Ascending aorta (tissue), 2 donors: ENCODE measurements at places on chromosomes 1 and 21. TPM values are rescaled to one million over a fixed set of nuclear protein-coding genes. Genes with fewer than 3 reads are reported as not detected.

- H3K4me3 ChIP-seq: no peak overlapping the region
- no peak overlapping the region for H3K27ac ChIP-seq
- no peaks in the 10 kb centered on the region for H3K4me1 ChIP-seq
- H3K27me3 ChIP-seq: no peaks in the 10 kb centered on the region
- no peaks in the 10 kb centered on the region for H3K36me3 ChIP-seq
- no peak for DNase-seq
Measured at GRCh38 chr1:163442895-163443294, 121.1 kb downstream of the NUF2 start.

GRCh38 chr1:183778568-183779433 is 26.1 kb upstream of the RGL1 start:
- H3K4me3 ChIP-seq: no peak overlapping the region
- H3K27me3 ChIP-seq: no peaks in the 10 kb centered on the region
- no peak overlapping the region for H3K27ac ChIP-seq
- no peaks in the 10 kb centered on the region for H3K36me3 ChIP-seq
- H3K4me1 ChIP-seq: no peaks in the 10 kb centered on the region
- no peak for DNase-seq

DNA sequence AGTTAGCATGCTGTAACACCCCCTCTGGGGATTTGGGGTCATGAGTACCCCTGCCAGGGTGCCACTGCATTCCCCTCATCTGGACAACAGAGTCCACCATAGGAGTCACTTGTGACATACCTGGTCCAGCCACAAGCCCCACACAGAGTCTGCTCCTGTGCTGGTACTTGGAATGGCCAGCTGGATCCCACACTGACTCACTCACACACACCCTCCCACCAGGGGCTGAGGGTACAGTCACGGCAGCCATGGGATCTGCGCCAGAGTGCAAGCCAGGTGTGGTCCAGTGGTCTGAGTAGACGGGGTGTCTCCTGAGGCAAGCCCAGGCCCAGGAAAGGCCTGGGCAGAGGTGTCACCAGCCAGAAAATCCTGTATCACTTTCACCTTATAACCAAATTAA is 67.7 kb downstream of the MRPL39 start:
- no peaks in the 10 kb centered on the region for H3K27me3 ChIP-seq
- H3K27ac ChIP-seq: no peak overlapping the region
- no peak overlapping the region for H3K4me3 ChIP-seq
- H3K36me3 ChIP-seq: no peaks in the 10 kb centered on the region

- H3K27ac ChIP-seq: no peak overlapping the region
- H3K4me3 ChIP-seq: no peak overlapping the region
- DNase-seq: no peak
- no peaks in the 10 kb centered on the region for H3K36me3 ChIP-seq
Measured at GRCh38 chr1:98737835-98738234, 76.3 kb downstream of the SNX7 start.

SLC25A34 gene
- total RNA-seq: 5.7 TPM

DNA sequence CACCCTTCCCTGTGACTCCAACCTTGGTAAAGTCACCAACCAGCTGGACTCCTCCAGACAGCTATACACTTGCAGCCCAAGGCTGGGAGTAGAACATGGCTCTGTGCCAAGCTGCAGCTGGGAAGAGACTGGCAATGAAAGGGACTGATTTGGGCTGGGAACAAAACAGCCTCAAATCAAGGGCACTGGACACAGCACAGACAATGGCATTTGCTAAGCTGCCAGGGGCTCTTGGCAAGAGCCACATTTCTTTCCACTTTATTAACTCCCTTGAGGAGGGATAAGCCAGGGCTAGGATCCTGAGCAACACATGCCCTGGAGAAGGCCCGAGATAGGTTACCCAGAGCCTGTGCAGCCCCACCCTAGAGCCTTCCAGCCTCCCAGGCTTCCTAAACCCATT is 12.0 kb downstream of the SYT11 start:
- no peak overlapping the region for H3K4me3 ChIP-seq
- H3K4me1 ChIP-seq: peaks cover 12% of the 10 kb centered on the region
- no peaks in the 10 kb centered on the region for H3K27me3 ChIP-seq
- peak overlapping the region; percentile 31 for H3K27ac ChIP-seq
- peaks cover 12% of the 10 kb centered on the region for H3K36me3 ChIP-seq
- DNase-seq: no peak

LAD1 gene
- total RNA-seq: 0.43 TPM

OLFM3 gene
- not detected for total RNA-seq

DNA sequence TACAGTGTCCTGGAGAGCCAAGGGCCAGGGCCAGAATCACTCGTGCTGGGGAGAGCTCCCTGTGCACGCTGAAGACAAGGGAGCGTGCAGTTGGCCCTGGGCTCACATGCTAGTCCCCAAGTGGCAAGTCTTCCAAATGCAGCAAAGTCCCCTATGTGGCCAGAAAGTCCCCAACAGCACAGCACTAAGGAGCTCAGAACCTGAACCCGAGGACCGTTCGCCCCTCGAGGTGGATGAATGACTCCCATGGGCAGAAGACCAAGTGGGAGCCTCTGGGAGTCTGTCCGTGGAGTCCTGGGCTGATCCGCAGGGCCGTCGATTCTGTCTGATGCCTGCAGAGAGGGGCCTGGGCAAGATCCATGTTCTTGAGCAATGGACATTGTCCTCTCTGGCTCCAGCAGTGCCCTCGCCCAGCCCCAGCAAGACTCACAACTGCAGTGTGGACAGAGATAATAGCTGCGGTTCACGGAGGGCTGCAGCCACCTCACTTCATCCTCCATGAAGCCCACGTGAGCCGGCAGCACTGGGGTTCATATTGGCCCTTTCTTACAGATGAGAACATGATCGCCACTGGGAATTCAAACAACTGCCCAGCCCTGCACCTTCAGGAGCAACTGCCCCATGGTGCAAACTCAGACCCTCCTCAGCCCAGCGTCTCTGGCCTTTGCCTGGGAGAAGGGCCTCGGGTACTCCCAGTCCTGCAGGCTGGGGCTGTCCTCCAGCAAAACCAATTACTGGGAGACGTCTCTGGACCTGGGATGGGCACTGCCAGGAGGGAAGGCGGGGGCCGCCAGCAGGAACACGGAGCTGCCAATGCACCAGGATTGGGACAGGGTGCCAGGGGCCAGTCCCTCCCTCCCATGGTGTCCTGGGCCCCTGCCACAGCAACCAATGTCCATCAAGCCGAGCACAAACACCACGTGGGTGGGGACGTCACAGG is 243.7 kb downstream of the NPHP4 start:
- H3K4me3 ChIP-seq: no peak overlapping the region
- no peak for DNase-seq
- H3K27me3 ChIP-seq: no peaks in the 10 kb centered on the region
- H3K4me1 ChIP-seq: no peaks in the 10 kb centered on the region

DNA sequence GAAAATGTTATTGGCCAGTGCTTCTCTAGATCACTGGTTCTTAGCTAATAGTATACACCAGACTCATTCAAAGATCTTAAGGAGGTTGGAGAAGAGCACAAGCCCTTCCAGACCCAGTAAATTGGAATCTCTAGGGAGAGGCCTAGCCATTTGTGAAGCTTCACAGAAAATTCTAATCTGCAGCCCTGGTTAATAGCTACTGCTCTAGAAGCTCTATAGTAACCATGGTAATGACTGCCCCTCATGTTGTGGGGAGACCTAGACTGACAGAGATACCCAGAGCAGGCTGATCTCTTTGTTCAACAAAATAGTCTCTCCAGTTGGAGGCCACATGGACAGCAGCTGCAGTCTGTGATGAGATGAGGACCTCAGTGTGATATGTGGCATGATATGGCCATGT is 31.7 kb downstream of the ARID1A start:
- H3K4me3 ChIP-seq: no peak overlapping the region
- H3K27me3 ChIP-seq: no peaks in the 10 kb centered on the region
- peaks cover 21% of the 10 kb centered on the region for H3K36me3 ChIP-seq
- H3K27ac ChIP-seq: no peak overlapping the region

ZNF697 gene
- total RNA-seq: 0.11 TPM

- H3K4me3 ChIP-seq: no peak overlapping the region
- H3K27me3 ChIP-seq: no peaks in the 10 kb centered on the region
- H3K36me3 ChIP-seq: no peaks in the 10 kb centered on the region
- H3K4me1 ChIP-seq: no peaks in the 10 kb centered on the region
- no peak for DNase-seq
Measured at GRCh38 chr1:56562891-56563452, 16.4 kb downstream of the PLPP3 start.

- no peaks in the 10 kb centered on the region for H3K36me3 ChIP-seq
- H3K27me3 ChIP-seq: no peaks in the 10 kb centered on the region
- H3K4me1 ChIP-seq: no peaks in the 10 kb centered on the region
- no peak overlapping the region for H3K27ac ChIP-seq
- no peak overlapping the region for H3K4me3 ChIP-seq
Measured at GRCh38 chr1:168601051-168601450, 24.6 kb downstream of the XCL1 start.

FBLIM1 gene
- total RNA-seq: 641 TPM

DNA sequence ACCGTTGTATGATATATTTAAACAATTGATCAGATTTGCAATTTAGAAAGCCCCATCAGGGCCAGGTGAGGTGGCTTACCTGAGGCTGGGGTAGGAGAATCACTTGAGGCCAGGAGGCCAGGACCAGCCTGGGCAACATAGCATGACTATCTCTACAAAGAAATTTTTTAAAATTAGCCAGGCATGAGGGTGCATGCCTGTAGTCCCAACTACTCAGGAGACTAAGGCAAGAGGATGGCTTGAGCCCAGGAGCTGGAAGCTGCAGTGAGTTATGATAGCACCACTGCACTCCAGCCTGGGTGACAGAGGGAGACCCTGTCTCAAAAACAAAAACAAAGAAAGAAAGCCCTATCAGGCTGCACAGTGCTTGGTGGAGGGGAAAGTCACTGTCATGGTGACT is 159.9 kb upstream of the RAB4A start:
- no peak for DNase-seq
- H3K36me3 ChIP-seq: no peaks in the 10 kb centered on the region
- peak overlapping the region; percentile 88 for H3K27ac ChIP-seq
- no peaks in the 10 kb centered on the region for H3K27me3 ChIP-seq

TCHH gene
- total RNA-seq: not detected

DNA sequence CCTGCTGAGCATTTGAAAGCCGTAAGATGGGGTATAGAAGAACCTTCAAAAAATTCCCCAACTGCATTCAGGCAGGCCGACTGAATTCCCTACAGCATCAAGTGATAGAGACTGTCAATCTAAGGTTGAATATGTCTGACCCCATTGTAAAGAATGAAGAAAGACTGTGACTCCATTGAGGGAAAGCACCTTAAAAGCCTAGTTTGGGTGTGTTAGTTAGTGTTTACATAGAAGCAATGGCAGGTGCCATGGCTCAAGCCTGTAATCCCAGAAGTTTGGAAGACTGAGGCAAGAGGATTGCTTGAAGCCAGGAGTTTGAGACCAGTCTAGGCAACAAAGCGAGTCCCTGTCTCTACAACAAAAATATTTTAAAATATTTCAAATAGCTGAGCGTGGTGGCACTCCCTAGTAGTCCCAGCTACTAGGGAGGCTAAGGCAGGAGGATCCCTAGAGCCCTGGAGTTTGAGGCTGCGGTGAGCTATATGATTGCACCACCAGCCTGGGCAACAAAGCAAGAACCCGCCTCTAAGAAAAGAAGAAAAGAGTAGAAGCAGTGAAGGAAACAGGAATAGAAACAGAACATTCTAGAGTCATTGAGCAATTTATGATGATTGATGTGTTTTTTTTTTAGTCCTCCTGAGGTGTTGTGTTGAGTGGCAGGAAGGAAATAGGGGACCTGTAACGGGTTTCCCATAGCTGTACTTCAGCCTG is 15.4 kb downstream of the POLR3GL start:
- peaks cover 36% of the 10 kb centered on the region for H3K4me1 ChIP-seq
- peak; percentile 76 for DNase-seq
- no peaks in the 10 kb centered on the region for H3K27me3 ChIP-seq

GRCh38 chr21:38273745-38274542 is 17.2 kb downstream of the KCNJ15 start:
- H3K27ac ChIP-seq: no peak overlapping the region
- no peak overlapping the region for H3K4me3 ChIP-seq
- no peaks in the 10 kb centered on the region for H3K27me3 ChIP-seq
- peaks cover 5% of the 10 kb centered on the region for H3K4me1 ChIP-seq
- no peaks in the 10 kb centered on the region for H3K36me3 ChIP-seq
- no peak for DNase-seq

- no peak overlapping the region for H3K4me3 ChIP-seq
- no peak for DNase-seq
- peaks cover 18% of the 10 kb centered on the region for H3K36me3 ChIP-seq
- no peak overlapping the region for H3K27ac ChIP-seq
- H3K27me3 ChIP-seq: no peaks in the 10 kb centered on the region
Measured at GRCh38 chr1:170032531-170033280, 41.8 kb downstream of the KIFAP3 start.

LCE3D gene
- total RNA-seq: not detected

TCHHL1 gene
- total RNA-seq: not detected

OR2T29 gene
- not detected for total RNA-seq

TRIM45 gene
- total RNA-seq: 1.9 TPM

PRELP gene
- 142 TPM for total RNA-seq

GRCh38 chr1:205627956-205628355 is 3.9 kb downstream of the ELK4 start:
- H3K4me1 ChIP-seq: no peaks in the 10 kb centered on the region
- H3K4me3 ChIP-seq: no peak overlapping the region
- peaks cover 4% of the 10 kb centered on the region for H3K36me3 ChIP-seq
- no peaks in the 10 kb centered on the region for H3K27me3 ChIP-seq
- DNase-seq: no peak
- H3K27ac ChIP-seq: no peak overlapping the region

DNA sequence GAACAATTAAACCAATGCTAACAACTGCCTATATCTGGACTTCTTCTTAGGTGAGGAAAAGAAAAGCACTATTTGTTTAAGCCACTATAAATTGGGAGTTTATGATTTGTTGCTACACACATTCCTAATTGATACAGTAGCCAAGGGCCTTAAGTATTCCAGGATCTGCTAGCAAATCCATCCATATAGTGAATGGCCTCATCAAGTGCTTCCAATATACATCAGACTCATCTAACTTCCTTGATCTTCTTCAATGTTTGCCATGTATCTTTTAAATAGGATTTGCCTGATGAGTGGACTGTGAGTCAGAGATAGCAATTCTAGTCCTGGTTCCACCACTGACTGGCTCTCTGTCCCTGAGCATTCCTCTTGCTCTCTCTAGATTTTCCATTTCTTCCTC is 430.2 kb downstream of the OMA1 start:
- H3K36me3 ChIP-seq: no peaks in the 10 kb centered on the region
- no peak overlapping the region for H3K4me3 ChIP-seq
- no peaks in the 10 kb centered on the region for H3K4me1 ChIP-seq
- no peak overlapping the region for H3K27ac ChIP-seq
- no peak for DNase-seq

GRCh38 chr1:94055459-94056122 is 65.4 kb downstream of the ABCA4 start:
- H3K4me3 ChIP-seq: no peak overlapping the region
- H3K4me1 ChIP-seq: no peaks in the 10 kb centered on the region
- no peak for DNase-seq
- H3K36me3 ChIP-seq: no peaks in the 10 kb centered on the region
- no peaks in the 10 kb centered on the region for H3K27me3 ChIP-seq
- H3K27ac ChIP-seq: no peak overlapping the region

BEST4 gene
- total RNA-seq: not detected

DNA sequence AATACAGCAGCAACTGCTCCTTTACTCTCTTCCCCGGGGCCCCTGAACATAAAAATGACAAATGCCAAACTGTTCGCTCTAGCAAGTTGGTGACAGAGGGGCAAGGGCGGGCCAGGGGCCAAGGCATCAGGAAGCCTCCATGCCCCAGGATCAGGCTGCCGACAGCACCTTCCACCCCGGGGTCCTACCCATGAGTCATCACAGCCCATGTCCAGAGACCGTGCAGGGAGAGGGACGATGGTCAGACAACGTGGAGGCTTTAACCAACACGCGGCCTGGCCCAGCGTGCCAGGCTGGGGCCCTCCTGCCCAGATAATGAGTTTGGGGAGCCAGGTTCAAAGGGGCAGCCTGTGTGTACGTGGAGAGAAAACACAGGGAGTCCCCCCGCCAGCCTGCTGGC is 90.5 kb downstream of the CASZ1 start:
- no peak overlapping the region for H3K27ac ChIP-seq
- no peaks in the 10 kb centered on the region for H3K4me1 ChIP-seq
- DNase-seq: no peak
- no peaks in the 10 kb centered on the region for H3K27me3 ChIP-seq
- no peaks in the 10 kb centered on the region for H3K36me3 ChIP-seq
